Spinal cord (tissue), 10 donors: ENCODE measurements at places on chromosomes 2 and 18. TPM values are rescaled to one million over a fixed set of nuclear protein-coding genes. Genes with fewer than 3 reads are reported as not detected.
A peak's percentile ranks its signal among the peaks of the same experiment; 100 is the strongest.

The SLC30A3 gene
- 2.9 TPM for total RNA-seq

The TRIB2 gene
- 157 TPM for total RNA-seq

The WIPF1 gene
- total RNA-seq = 18.7 TPM

The ST6GAL2 gene
- 49.0 TPM for total RNA-seq

The CDK5R2 gene
- total RNA-seq = 2.9 TPM

The HRH4 gene
- 0.06 TPM for total RNA-seq

The XPO1 gene
- 195 TPM for total RNA-seq

The TEX261 gene
- 25.2 TPM for total RNA-seq

The DSEL gene
- total RNA-seq = 55.4 TPM

- no peak for DNase-seq
Observed at GRCh38 chr2:152594792-152595191, 122.5 kb downstream of the PRPF40A start.

DNA sequence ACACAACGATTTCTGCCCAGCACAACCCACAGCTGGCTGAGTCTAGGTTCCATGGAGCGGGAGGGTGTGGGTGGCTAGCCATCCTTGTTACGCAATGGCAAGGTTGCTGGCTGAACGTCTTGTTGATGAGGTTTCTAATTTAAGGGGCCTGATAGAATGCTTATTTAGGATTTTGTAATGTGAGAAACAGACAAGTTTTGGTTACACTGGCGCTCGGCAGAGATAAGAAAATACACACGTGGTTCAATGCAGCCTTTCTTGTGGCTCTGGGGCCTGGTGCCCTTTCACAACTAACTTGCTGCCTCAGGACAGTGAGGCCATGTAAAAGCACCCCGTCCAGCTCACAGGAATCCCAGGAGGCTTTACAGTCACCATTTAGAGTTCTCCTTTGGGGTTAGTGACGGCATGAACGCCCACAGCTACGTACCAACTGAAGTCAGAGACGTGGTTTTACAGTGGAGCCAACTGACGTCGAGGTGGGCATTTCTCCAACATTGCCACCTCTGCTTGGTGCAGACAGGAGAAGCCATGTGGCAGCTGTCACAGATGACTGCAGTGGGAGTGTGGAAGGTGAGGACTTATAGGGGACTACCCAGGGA, 29.7 kb upstream of the PIEZO2 start:
- DNase-seq = no peak

GRCh38 chr2:112864072-112864471, 27.5 kb upstream of the IL1B start:
- no peak for DNase-seq

DNA sequence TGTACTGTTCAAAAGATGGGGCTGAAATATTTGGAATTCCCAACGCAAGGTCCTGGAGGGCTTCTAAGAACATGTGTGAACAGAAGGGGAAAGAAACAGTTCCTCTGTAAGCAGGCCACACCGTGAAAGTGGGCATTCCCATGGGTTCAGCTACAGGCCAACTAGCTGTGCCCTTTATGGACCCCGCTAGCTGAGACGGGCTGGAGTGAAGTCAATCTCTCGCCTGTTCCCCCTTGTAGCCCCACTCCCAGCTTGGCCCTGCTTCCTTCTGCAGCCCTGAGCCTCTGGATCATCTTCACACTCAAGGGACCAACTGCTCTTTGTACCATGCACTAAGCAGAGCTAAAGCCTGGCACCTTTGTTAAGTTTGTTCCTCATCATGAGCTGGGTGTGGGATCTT, 55.4 kb downstream of the POLR1A start:
- DNase-seq = no peak

DNA sequence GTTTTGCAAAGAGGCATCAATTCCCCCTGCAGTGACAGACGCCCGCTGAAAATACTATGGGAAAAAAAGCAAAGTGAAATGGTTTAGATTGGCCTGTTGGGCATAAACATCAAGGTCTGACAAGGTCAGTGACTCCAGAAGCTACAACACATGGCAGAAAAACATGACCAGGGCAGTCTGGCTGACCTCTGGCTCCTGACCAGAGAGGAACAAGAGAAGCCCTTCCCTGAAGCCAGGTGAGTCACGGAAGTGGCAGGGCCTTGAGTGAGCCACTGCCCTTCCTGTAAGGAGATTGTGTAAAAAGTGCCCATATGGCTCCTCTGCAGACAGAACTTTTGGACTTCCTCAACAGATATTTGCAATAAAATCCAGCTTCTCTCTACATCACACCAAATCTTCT, 72.0 kb downstream of the DNER start:
- no peak for DNase-seq

GRCh38 chr2:159963700-159964099, 98.7 kb downstream of the PLA2R1 start:
- no peak for DNase-seq

GRCh38 chr2:132009874-132010521, 151.8 kb downstream of the ANKRD30BL start:
- DNase-seq = no peak

- DNase-seq = no peak
Observed at GRCh38 chr2:49933711-49934110, 779.4 kb upstream of the FSHR start.

DNA sequence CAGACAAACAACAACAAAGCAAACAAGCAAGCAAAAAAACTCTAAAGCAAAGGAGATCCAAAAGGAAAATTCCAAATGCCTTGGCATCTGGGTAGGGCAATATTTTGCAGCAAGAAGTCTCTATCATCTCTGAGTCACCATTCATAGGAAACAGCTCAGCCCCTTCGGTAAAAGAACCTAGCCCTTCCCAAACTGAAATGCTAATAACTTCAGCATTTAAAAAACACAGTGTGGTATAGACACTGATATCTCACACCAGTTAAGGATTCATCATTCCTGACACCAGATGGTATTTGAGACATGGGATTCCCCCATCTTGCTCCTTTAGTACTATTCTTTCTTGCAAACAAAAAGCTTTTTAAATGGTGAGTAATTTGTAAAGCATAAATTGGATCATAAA, 491.8 kb downstream of the TXNL1 start:
- DNase-seq = no peak

- peak; percentile 82 for DNase-seq
Observed at GRCh38 chr2:241617431-241618154, 19.4 kb downstream of the THAP4 start.

GRCh38 chr2:137838255-137839092, 125.8 kb upstream of the HNMT start:
- DNase-seq = peak; percentile 45

DNA sequence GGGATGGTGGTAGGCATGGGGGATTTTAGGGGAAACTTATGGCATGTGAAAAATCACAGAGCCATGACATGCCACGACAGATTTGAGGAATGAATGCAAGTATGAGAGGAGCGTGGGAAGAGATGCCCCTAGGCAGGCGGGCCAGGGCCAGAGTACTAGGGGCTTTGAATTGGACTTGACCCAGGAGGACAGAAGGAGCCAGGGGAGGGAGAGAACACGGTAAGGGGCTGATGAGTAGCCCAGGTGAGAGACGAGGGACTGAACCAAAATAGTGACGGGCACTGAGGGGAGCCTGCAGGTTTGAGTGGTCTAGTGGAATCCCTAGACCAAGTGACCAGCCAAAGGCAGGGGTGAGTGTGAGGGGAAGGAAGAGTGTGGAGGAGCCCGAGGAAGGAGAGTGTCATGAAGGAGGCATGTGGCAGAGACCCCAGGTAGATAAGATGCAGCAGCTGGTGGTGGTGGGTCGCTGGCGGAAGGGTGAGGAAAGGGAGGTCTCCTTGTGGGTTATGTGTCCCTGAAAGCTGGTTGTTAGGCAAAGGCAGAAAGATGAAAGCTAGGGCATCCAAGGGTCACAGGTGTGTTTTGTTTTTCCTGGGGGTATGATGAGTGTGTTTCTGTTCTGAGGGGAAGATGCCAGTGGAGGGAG, 48.7 kb downstream of the ZBTB7C start:
- no peak for DNase-seq
